ENCODE measurements at places on chromosomes 12 and 14. TPM values are rescaled to one million over a fixed set of nuclear protein-coding genes. Genes with fewer than 3 reads are reported as not detected.

Gene KRT72
- total RNA-seq, result not detected

Gene STAC3
- total RNA-seq, result 2.7 TPM

Gene SALL2
- total RNA-seq, result 2.4 TPM

DNA sequence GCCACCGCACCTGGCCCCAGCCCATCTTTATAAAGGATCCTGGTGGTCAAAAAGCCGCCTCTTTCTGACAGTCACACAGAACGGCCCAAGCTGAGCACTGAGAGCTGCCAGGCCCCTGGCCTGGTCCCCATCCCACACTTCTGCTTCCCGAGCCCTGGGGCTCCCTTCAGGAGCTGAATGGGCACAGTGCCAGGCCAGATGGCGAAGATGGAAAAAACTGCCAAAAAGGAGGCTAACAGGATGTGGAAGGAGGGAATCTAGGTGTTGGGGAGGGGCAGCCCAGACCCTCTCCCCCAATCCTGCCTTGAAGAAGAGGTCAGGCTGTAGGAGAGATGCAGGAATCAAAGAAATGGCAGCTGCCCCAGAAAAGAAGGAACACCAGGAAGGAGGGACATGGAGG is 5.0 kb downstream of the LPAR5 start:
- H3K4me1 ChIP-seq, result peaks cover 18% of the 10 kb centered on the region
- no peak for DNase-seq
- H3K4me3 ChIP-seq, result no peak overlapping the region
- no peaks in the 10 kb centered on the region for H3K27me3 ChIP-seq

DNA sequence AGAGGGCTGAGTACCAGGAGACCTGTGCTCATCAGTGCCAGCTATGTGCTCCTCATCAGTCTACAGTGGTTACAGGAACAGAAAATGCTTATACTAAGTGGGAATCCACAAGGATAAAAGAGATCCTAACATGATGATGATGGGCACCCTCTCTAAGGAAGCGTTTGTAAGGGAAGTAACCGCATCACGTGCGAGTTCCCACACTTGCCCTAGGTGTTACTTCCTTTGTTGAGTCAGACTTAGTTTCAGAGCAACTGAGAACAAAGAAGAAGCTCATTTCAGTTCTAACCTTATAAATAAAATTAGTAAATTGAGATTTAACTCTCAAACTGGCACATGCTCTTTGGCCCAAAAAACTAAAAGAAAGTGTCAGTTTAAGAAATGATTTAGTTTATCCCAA is 956.4 kb upstream of the TMEM132C start:
- H3K36me3 ChIP-seq, result no peaks in the 10 kb centered on the region
- no peak for DNase-seq
- H3K4me3 ChIP-seq, result no peak overlapping the region

DNA sequence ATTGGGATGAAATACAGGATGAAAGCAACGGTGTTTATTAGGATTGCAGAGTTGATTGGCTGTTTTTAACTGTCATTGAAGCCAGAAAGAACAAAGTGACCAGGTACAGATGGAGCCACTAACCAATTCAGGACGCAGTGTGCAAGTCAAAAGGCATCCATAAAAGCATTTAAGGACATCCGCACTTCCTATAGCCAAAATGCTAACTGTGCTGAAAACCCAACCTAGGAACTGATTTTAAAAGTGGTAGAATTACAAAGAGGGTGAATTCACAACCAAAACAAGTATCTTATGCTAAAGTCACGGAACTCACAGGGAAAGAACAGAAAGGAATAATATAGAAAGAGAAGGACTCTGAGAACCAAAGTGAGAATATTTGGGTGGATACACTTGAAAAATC is 63.1 kb upstream of the FOXG1 start:
- no peak for DNase-seq
- no peak overlapping the region for H3K4me3 ChIP-seq
- H3K36me3 ChIP-seq, result no peaks in the 10 kb centered on the region
- H3K27me3 ChIP-seq, result no peaks in the 10 kb centered on the region

DNA sequence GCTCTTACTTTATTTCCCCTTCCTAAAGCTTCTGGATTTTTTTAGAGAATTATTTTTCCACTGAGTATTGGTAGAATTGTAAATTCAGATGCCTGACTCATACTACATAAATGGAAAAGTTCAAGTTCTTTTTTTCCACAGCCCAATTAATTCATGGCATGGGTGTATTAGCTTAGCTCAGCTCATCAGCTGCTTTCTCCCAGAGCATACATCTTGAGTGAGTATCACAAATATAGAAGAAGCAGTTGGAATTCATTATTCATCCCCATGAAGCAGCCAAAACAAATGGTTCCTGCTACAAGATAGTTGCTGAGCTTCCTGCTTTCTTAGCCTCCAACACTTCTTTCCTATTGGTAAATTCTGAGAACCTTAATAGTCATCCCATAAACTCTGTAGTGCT is 105.1 kb downstream of the C12orf50 start:
- no peaks in the 10 kb centered on the region for H3K4me1 ChIP-seq
- H3K36me3 ChIP-seq, result no peaks in the 10 kb centered on the region
- no peak overlapping the region for H3K27ac ChIP-seq
- H3K4me3 ChIP-seq, result no peak overlapping the region

- H3K27me3 ChIP-seq, result no peaks in the 10 kb centered on the region
- DNase-seq, result no peak
- H3K27ac ChIP-seq, result no peak overlapping the region
- H3K36me3 ChIP-seq, result no peaks in the 10 kb centered on the region
- H3K4me3 ChIP-seq, result no peak overlapping the region
Observed at GRCh38 chr14:41860586-41860985, 253.9 kb downstream of the LRFN5 start.

Measured in colonic mucosa (tissue), 4 donors.